Calu3 (cell line): ENCODE measurements at places on chromosomes 12 and 14. TPM values are rescaled to one million over a fixed set of nuclear protein-coding genes. Genes with fewer than 3 reads are reported as not detected.
A peak's percentile ranks its signal among the peaks of the same experiment; 100 is the strongest.

The SDR9C7 gene
- not detected in 2 replicates for total RNA-seq

The HHIPL1 gene
- 0.22 TPM in 1 of 2 replicates, not detected in the other for total RNA-seq

The ANKRD33 gene
- not detected in 2 replicates for total RNA-seq

The LRRC9 gene
- not detected in 2 replicates for total RNA-seq

The APOF gene
- not detected in 2 replicates for total RNA-seq

The EEA1 gene
- 25.5 and 27.4 TPM in 2 replicates for total RNA-seq

DNA sequence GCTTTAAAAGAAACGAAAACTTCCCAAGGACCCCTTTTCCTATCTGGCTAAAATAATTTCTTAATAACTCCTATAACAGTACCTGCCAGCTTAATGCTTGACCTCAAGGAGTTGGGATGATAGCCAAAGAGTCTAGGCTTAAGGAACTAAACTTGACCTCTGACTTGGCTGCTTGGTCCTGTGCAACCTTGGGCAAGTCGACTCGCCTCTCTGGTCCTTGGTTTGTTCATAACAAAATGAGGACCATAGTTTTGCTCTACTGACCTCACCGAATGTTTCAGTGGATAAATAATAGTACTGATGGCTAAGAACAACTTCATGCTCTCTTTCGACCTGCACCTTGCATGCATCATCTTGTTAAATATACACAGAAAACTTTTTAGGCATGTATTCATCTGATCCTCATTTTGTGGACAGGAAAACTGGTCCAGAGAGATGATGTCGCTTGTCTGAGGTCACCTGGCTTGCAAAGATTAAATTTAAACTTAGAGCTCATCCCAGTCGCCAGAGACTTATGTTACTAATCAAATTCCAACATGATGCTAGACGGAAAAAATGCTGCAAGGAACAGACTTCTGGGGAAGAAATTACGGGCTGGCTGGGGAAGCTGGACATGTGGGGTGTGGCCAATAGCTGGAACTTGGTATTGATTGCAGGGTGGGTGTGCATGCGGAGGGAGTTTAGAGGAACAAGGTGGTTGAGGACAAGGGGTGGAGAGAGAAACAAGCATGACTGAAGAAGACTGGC is 38.0 kb upstream of the WSCD2 start:
- DNase-seq = no peak
- no peaks in the 10 kb centered on the region for H3K36me3 ChIP-seq
- peaks cover 57% of the 10 kb centered on the region for H3K27me3 ChIP-seq
- no peak overlapping the region for H3K4me3 ChIP-seq

- H3K36me3 ChIP-seq = no peaks in the 10 kb centered on the region
- H3K27ac ChIP-seq = no peak overlapping the region
- H3K4me1 ChIP-seq = no peaks in the 10 kb centered on the region
- no peaks in the 10 kb centered on the region for H3K27me3 ChIP-seq
- H3K4me3 ChIP-seq = no peak overlapping the region
Measured at GRCh38 chr12:89571491-89572195, 45.8 kb upstream of the POC1B start.

DNA sequence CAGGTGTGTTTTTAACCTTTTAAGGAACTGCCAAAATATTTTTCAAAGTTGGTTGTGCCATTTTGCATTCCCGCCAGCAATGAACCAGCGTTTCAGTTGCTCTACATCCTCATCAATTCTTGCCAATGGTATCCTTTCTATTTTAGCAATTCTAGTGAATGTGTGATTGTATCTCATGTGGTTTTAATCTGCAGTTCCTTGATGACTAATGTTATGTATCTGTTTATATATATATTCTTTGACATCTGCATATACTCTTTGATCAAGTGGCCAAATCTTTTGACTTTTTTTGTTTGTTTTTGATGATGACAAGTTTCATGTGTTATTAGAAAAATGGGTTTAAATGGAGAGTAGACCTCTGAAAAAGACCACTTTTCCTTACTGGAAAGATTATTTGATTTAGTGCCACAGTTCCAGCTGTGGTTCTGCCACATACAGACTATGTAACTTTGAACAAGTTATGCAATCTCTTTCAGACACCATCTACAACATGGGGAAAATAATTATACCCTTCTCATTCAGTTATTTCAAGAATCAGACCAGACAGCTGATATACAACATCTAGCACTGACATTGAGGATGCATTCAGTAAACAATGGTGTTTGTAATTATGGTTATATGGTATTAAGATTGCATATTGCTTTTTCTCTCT is 146.3 kb upstream of the CNOT2 start:
- no peak for DNase-seq
- no peaks in the 10 kb centered on the region for H3K36me3 ChIP-seq
- H3K27me3 ChIP-seq = no peaks in the 10 kb centered on the region
- no peaks in the 10 kb centered on the region for H3K4me1 ChIP-seq

GRCh38 chr14:34711169-34711568 is 3.2 kb downstream of the CFL2 start:
- H3K27me3 ChIP-seq = no peaks in the 10 kb centered on the region
- peaks cover 13% of the 10 kb centered on the region for H3K36me3 ChIP-seq
- no peak for DNase-seq
- H3K27ac ChIP-seq = no peak overlapping the region
- no peak overlapping the region for H3K4me3 ChIP-seq
- H3K4me1 ChIP-seq = peaks cover 8% of the 10 kb centered on the region

DNA sequence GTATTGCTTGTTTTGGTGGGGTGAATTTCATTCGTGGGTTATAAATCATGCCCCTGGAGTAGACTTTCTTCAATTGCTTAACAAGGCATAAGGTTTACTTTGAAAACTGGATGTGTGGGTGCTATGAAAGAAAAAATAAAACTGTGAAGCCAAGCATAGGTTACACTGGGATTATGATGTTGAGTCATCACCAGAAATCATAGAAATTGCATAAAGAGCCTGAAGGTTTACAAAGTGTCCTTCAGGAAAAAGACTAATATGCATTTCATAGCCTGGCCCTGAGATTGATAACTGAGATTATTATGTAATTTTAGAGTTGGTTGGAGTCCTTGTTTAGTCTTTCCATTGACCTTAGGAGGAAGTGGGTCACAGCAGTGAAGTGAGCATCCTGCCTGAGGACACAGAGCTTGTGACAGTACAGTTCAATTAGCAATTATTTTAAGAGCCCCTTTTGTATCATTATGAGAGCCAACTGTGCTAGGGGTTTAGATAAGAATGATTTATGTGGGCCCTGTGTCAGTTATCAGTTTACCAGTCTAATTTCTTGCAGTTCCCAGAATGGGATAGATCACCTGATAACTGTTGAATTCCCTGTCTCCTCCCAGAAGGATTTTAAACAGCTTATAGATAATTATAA is 13.6 kb downstream of the LRRK2 start:
- H3K4me3 ChIP-seq = no peak overlapping the region
- no peaks in the 10 kb centered on the region for H3K36me3 ChIP-seq
- DNase-seq = no peak
- no peaks in the 10 kb centered on the region for H3K27me3 ChIP-seq
- H3K27ac ChIP-seq = no peak overlapping the region

GRCh38 chr12:7123806-7124522 is 4.7 kb downstream of the RBP5 start:
- H3K4me3 ChIP-seq = no peak overlapping the region
- H3K36me3 ChIP-seq = peaks cover 12% of the 10 kb centered on the region
- H3K27me3 ChIP-seq = no peaks in the 10 kb centered on the region
- no peak for DNase-seq

- H3K27ac ChIP-seq = no peak overlapping the region
- no peak for DNase-seq
- no peak overlapping the region for H3K4me3 ChIP-seq
- H3K4me1 ChIP-seq = peaks cover 55% of the 10 kb centered on the region
Measured at GRCh38 chr12:11799502-11799873, 150.0 kb downstream of the ETV6 start.

DNA sequence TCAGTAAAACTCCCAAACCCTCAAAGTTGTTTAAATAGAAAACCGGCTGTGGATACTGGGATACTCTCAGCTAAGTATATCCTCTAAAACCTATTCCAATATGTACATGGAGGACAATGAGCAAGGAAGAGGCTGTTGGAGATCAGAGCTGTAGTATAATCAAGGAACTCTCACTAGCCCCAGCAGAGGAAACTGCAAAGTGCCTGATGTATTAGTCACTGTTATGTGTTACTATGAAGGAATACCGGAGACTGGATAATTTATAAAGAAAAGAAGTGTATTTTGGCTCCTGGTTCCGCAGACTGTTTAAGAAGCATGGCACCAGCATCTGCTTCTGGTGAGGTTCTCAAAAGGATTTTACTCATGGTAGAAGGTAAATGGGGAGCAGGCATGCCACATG is 65.6 kb upstream of the RPL10L start:
- no peaks in the 10 kb centered on the region for H3K27me3 ChIP-seq
- no peak overlapping the region for H3K4me3 ChIP-seq
- no peaks in the 10 kb centered on the region for H3K4me1 ChIP-seq
- no peaks in the 10 kb centered on the region for H3K36me3 ChIP-seq

DNA sequence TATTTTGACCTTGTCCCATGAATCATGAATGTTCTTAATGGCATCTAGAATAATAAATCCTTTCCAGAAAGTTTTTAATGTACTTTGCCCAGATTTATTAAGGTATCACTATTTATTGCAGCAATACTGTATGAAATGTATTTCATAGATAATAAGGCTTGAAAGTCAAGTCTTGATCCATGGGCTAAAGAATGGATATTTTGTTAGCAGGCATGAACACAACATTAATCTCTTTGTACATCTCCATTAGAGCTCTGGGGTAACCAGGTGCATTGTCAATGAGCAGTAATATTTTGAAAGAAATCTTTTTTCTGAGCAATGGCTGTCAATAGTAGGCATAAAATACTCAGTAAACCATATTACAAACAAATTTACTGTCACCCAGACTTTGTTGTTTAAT is 141.6 kb upstream of the RPL10L start:
- no peak overlapping the region for H3K27ac ChIP-seq
- no peak for DNase-seq
- no peak overlapping the region for H3K4me3 ChIP-seq
- no peaks in the 10 kb centered on the region for H3K4me1 ChIP-seq
- no peaks in the 10 kb centered on the region for H3K36me3 ChIP-seq
- no peaks in the 10 kb centered on the region for H3K27me3 ChIP-seq

- no peak overlapping the region for H3K27ac ChIP-seq
- no peaks in the 10 kb centered on the region for H3K27me3 ChIP-seq
- peaks cover 8% of the 10 kb centered on the region for H3K4me1 ChIP-seq
- no peaks in the 10 kb centered on the region for H3K36me3 ChIP-seq
- no peak overlapping the region for H3K4me3 ChIP-seq
Measured at GRCh38 chr14:65594153-65594881, 181.8 kb downstream of the FUT8 start.

DNA sequence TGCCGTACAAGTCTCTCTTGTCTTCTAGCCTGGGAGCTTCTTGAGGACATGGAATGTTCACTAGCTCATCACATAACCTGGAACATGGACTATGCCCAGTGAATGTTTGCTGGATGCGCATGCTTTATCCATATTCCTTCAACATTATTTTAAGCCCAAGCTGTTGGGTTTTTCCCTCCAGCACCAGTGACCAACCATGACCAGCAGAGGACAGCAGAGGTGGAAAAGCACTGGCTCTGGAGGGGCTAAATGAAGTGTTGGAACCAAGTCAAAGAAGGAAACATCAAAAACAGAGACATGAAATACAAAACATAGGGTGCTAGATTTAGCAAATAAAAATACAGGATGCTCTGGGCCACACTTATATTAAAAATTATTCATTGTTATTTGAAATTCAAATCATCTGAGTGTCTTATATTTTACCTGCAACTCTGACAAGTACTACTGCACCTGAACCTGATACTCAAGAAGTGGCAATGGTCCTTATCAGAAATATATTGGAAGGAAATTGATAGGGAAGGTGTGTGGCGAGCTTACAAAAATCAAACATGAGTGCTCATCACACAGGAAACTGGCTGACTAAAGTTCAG is 23.1 kb upstream of the HELB start:
- H3K27me3 ChIP-seq = peaks cover 15% of the 10 kb centered on the region
- no peak overlapping the region for H3K4me3 ChIP-seq
- peak; percentile 51 for DNase-seq
- no peaks in the 10 kb centered on the region for H3K4me1 ChIP-seq
- no peaks in the 10 kb centered on the region for H3K36me3 ChIP-seq

- H3K27me3 ChIP-seq = peaks cover 52% of the 10 kb centered on the region
- H3K4me3 ChIP-seq = no peak overlapping the region
- no peaks in the 10 kb centered on the region for H3K4me1 ChIP-seq
- no peak overlapping the region for H3K27ac ChIP-seq
- no peaks in the 10 kb centered on the region for H3K36me3 ChIP-seq
- DNase-seq = no peak
Measured at GRCh38 chr12:104501660-104502059, 44.9 kb downstream of the CHST11 start.

- no peak overlapping the region for H3K4me3 ChIP-seq
- H3K4me1 ChIP-seq = peaks cover 8% of the 10 kb centered on the region
- DNase-seq = no peak
- H3K27me3 ChIP-seq = no peaks in the 10 kb centered on the region
- H3K36me3 ChIP-seq = no peaks in the 10 kb centered on the region
- no peak overlapping the region for H3K27ac ChIP-seq
Measured at GRCh38 chr12:28602786-28603185, 412.5 kb downstream of the CCDC91 start.

GRCh38 chr12:94544355-94544754 is 84.7 kb upstream of the CEP83 start:
- H3K27ac ChIP-seq = no peak overlapping the region
- no peak for DNase-seq
- H3K27me3 ChIP-seq = no peaks in the 10 kb centered on the region
- no peak overlapping the region for H3K4me3 ChIP-seq

GRCh38 chr12:572532-572899 is 90.7 kb downstream of the NINJ2 start:
- H3K27me3 ChIP-seq = peaks cover 4% of the 10 kb centered on the region
- H3K27ac ChIP-seq = no peak overlapping the region
- H3K4me3 ChIP-seq = no peak overlapping the region
- H3K36me3 ChIP-seq = peaks cover 10% of the 10 kb centered on the region

DNA sequence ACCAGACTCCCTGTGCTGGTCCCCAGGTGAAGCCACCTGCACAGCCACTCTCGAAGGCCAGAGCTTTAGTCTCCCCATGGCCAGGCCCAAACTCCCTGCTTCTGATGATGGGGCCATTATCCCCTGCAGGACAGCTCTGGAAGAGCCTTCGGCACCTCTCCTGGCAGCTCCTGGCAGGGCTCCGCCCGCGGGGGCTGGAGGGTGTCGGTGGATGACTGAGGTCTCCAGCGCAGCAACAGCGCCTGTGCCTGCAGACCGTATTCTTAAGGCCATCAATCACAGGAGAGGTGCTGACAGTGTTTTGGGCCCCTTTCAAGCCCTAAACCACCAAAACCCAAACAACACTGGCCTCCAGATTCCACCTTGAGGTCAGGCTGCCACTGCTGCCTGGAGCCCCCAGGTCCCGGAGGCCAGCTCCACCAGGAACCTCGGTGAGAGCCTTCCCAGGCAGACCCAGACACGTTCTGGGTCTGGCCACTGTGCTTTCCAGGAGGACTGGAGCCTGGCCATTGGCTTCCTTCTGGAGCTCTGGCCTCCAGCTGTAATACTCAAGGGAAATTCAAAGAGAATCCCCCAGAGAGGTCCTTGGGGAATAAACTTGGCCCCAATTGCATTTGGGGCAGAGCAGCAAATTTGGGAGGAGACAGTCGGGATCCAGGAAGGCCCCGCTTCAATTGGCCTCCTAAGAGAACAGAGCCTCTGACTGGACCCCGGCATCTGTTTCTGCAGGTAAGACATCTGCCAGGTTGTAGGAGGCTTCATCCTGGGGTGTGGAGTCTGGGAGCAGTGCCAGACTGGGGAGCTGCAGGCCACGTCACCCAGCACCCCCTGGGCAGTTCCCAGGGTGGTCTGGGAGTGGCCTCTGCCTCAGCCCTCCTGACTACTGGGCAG is 210.6 kb upstream of the RTL1 start:
- no peak overlapping the region for H3K27ac ChIP-seq
- no peaks in the 10 kb centered on the region for H3K36me3 ChIP-seq
- peaks cover 18% of the 10 kb centered on the region for H3K27me3 ChIP-seq
- H3K4me1 ChIP-seq = no peaks in the 10 kb centered on the region
- no peak for DNase-seq
